Activated naive CD4-positive, alpha-beta T cell treated with anti-CD3 and anti-CD28 coated beads, Interleukin-2, amount 50 U/mL, for 72 hours (primary cell): ENCODE measurements at places on chromosomes 1 and 21.

GRCh38 chr1:117834416-117834815 lies 95.0 kb downstream of the GDAP2 start:
- no peak for DNase-seq

DNA sequence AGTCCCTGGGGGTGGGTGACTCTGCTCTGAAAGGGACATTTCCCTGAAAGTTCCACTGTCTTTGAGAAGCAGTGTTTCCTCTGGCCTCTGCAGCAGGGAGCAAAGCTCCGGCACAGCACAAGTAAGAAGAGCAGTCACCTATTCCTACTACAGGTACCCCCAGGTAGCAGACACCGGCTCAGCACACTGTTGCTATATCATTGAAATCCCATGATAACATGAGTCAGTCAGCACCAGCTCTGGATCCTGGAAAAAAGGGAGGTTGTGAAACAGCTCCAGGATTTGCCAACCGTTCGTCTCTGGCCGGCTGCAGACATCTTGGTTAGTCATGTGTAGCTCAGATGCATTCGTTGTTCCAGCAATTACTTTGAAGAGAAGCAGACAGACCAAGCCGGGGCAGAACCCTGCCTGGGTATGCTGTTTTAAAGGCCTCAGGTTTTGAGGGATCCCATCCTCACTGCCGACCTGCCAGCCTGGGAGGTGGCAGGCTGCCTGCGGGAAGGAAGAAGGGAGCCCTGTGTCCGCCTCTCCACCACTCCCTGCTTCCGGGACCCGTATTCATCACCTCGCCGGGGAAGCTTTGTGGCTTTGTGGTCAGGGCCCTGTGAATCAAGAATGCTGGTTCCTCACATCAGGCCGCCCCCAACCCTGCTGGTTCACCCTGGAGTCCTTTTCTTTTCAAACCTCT lies 139.2 kb downstream of the CLIC6 start:
- DNase-seq: peak; percentile 63

GRCh38 chr1:245036102-245036501 lies 118.7 kb upstream of the KIF26B start:
- DNase-seq: no peak

GRCh38 chr1:217542837-217543236 lies 88.1 kb downstream of the GPATCH2 start:
- no peak for DNase-seq

DNA sequence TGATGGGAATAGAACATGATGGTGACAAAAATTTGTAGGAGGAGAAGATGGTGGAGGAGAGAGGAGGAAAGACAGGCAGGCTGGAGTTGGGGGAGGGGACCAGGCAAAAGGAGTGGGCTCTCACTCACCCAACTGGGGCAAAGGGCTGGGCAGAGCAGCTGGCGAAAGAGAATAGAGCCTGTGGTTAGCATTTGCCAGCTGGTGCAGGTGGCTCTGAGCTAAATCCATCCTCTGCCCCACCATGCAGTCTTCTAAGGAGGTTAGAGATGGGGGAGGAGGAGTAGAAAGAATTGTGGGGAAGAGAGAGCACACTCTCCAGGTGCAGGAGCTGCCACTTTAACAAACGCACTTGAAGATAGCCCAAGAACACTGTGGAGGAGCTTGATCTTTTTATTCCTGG lies 27.6 kb upstream of the SLAMF1 start:
- no peak for DNase-seq

GRCh38 chr1:28755701-28756100 lies 19.0 kb downstream of the YTHDF2 start:
- no peak for DNase-seq

- no peak for DNase-seq
These were observed 262.8 kb upstream of the PBX1 start for GRCh38 chr1:164296172-164296571.

DNA sequence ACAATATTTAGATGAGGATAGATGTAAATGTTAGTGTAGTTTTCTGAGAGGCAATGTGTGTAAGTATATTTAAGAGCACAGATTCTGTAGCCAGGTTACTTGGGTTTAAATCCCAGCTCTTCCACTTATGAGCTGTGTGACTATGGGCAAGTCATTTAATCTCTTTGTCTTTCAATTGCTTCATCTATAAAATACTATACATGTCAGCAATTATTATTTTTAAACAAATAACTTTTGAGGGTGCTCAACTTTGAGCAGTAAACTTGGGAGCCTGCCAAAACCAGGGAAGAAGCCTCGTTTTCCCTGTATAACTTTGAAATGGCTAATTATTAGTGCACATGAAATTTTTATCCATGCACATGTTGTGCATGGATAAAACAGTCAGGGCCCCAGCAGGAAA lies 222.8 kb downstream of the FOXD2 start:
- DNase-seq: no peak

DNA sequence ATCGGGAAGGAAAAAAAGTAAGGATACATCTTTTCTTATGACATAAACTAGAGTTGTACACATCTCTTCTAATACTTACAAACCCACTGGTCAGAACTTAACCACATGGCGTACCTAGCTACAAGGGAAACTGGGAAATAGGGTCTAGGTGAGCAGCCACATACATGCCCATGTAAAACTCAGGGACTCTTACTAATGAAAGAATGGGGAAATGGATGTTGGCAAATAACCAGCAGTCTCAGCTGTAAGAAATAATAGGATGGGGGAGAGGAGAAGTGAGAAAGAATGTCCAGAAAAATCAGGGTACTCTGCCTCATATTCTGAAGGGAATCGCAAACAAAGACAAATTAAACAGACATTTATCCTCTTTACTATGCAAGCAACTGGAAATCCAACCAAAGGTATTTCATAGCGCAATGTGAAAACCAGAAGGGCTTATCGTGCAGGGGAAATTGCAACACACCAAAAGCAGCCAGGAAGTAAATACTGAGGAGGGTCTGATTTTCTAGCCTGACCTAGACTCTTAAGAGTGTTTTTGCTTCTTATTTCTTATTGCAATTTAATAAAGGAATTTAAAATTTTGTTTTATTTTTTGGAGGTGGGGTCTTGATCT lies 17.5 kb downstream of the GTF2B start:
- DNase-seq: no peak

GRCh38 chr1:27666791-27667254 lies 5.2 kb downstream of the IFI6 start:
- no peak for DNase-seq

- DNase-seq: no peak
These were observed 52.1 kb upstream of the DIPK1A start for GRCh38 chr1:93013145-93014065.

- DNase-seq: no peak
These were observed 55.5 kb upstream of the PSEN2 start for GRCh38 chr1:226814751-226815537.

GRCh38 chr1:213295860-213296259 lies 244.8 kb downstream of the RPS6KC1 start:
- no peak for DNase-seq

DNA sequence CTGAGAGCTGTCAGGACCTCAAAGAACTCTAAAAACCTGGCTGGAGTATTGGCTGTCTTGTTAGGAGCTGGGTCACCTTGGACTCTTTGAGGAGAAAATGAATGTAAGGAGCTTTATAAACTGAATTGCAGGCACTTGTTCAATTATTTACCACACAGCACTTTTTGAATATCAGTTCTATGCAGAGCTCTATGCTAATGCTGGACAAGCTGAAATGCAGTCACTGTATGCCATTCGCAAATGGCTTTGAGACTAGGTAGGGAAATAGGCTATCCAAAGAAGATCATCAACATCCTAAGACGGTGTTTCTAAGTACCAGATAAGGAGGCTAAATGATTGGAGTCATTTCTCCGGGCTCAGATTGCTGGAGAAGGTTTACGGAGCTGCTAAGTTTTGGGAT lies 333.5 kb downstream of the SIPA1L2 start:
- DNase-seq: no peak

DNA sequence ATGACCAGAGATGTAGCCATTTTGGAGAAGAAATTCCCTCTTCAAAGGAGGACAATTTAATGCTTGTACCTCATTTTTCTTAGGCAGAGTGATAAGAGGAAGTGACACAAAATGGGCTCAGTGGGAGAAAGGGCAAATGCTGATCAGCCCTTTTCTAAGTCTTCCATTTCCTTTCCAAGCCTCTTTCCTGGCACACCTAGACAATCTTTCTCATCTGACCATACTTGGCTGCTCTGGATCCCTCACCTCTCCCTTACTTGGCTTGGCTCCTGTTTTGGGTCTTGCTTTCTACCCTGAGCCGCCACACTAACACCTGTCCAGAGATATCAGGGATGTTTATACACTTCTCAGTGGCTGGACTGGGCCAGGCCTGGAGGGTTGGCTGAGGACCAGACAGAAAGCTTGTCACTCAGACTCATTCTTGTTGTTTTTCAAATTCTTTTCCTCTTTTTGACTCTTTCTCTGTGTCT lies 13.1 kb downstream of the TXNIP start:
- DNase-seq: no peak

DNA sequence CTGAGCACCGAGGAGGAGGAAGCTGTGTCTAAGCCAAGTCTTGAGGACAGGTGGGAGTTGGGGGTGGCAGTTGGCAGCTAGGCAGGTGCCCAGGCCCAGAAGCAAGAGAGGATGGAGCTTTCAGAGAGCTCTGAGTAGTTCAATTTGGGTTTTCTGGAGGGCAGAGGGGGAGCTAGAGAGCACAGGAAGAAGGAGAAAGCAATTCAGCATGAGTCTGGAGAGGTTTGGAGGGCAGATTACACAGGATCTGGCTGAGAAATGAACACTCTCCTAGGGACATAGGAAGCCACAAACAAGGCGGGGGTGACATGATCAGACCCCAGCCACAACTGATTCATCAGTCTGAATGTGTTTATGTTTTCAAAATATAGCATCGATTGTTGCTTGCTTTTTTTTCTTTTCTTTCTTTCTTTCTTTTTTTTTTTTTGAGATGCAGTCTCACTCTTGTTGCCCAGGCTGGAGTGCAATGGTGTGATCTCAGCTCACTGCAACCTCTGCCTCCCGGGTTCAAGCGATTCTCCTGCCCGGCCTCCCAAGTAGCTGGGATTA lies 23.8 kb downstream of the PTPRF start:
- no peak for DNase-seq

GRCh38 chr1:23745515-23745914 lies 2.2 kb downstream of the ELOA start:
- DNase-seq: no peak

DNA sequence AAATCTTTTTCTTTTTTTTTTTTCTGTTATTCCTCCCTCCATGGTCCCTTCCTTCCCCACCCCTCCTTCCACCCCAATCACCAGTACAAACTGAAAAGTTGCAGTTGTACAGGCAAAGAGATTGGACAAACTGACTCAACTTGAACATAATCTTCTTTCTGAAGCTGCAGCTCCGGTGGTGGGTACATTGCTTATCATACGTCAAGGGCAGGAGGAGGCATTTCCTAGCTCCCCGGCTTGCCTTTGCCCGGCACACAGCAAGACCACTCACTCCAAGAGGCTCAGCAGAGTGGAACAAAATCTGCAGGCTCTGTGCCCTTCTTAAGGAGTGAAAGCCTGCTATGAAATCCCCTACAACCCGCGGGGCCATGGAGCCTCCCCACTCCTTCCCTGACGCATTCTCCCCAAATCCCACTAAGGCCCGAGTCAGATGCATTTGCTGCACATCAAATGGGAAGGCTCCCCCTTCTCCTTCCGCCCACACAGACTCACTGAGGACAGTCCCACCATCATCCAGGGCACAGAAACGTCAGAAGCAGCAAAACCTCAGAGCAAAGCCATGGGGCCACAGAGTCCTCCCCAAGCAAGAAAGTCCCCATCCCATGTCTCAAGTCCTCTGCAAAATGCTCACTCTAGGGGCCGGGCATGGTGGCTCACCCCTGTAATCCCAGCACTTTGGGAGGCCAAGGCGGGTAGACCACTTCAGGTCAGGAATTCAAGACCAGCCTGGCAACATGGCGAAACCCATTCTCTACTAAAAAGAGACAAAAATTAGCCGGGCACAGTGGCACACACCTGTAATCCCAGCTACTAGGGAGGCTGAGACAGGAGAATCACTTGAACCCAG lies 45.9 kb downstream of the SYF2 start:
- no peak for DNase-seq

- DNase-seq: no peak
These were observed 5.2 kb downstream of the SLC2A1 start for GRCh38 chr1:42953182-42954180.

DNA sequence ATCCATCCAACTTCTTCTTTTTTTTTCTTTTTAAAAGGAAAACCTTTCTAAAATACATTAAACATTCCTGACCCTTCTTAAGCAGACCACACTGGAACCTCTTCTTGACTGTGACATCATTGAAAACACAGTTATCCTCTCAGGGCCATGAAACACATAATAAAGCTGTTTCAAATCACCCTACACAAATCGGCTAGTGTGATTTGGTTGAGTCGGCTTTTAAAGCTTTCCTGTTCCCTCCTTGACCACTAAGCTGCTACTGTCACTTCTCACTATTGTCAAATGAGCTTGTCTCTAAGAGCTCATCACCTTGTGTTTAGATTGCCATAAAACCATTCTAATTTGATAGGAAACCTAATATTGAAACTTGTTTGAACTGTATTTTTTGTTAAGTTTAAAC lies 5.9 kb downstream of the USP24 start:
- DNase-seq: no peak

DNA sequence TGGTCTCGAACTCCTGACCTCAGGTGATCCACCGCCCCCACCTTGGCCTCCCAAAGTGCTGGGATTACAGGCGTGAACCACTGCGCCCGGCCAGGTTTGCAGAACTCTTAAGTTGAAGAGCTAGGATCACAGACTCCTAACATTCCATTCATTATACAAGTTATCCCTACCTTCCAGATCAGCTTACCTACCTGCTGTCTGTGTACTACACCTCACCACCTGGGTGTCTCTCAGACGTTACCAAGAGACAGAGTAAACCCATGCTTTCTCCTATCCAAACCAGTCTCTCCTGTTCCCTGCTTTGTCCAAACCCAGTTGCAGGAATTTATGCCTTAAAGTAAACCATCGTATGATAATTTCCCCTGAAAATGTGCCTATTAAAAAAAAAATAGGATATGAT lies 123.0 kb upstream of the L1TD1 start:
- DNase-seq: no peak

- DNase-seq: no peak
These were observed 90.0 kb downstream of the NOS1AP start for GRCh38 chr1:162159515-162159914.

- DNase-seq: no peak
These were observed 108.2 kb downstream of the CDC7 start for GRCh38 chr1:91608876-91609275.

DNA sequence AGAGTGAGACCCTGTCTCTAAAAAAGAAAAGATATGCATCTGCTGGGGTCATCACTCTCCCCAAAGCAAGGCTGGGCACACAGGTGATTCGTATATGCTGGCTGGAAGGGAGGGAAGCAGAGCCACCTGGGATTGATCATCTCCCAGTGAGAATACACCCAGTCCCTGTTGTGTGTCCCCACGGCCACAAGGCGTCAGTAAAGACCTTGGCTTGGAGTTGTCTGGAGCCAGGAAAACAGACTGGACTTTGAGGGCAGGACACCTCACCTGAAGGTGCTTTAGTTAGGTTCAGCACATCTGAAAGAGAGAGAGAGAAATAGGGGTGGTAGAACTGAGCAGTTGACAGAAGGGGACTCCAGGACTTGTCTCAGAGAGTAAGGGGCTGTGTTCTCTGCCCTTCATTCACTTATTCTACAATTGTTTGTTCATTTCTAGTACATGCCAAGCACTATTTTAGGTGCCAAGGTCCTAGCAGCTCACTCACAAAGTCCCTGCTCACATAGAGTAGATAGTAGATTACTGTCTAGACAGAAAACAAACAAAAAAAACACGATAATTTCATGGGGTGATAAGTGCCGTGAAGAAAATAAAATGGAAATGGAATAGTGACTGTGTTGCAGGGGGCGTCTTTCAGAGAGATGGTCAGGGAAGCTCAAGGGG lies 13.5 kb downstream of the CITED4 start:
- no peak for DNase-seq
